ENCODE measurements at places on chromosomes 2 and 18.

DNA sequence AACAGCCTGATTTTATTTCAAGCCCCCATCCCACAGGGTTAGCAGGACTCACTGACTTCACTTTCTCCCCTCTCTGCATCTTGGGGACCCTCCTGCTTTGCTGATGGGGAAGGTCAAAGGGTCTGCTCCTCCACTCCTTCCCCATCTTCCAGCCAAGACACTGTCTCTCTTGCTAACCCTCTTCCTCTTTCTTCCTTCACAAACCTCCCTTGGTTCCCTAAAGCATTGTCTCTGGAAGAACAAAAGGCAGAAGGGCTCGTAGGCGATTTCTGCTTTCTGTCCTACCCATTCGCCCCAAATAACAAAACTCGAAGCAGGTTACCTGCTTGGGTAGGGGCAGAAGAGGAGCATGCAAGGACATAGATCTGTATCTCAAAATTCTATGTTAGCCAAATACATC, 5.5 kb upstream of the SLC4A3 start:
- no peak for DNase-seq

DNA sequence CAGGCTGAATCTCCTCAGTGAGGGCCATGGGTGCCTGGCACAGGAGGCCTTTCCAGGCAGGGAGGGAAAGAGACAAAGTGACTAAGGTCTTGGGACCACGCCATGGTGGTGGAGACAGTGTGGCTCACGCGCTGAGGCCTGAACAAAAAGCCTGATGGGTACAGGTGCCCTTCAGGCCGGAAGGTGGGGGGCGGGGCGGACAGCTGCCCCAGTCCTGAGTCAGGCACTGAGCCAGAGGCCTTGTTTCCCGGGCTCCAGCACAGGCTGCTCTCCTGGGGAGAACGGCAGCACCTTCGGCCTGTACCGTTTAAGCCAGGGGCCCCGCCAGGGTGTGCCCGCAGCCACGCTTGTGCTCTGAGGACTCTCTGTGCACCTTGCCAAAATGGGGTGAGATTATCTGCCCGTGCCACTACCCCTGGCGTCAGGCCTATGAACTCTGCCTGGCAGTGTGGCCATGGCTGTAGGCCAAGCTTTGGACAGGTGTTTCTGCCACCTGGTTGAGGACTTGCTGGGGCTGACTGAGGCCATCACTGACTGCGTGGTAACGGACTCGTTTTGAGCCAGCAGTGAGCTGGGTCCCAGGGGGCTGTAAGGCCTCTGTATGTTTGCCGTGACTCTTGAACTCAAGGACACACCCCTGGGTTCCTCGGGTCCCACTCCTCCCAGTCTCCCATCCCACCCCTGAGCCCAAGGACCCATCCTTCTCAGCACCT, 31.7 kb upstream of the DNMT3A start:
- DNase-seq: no peak

- no peak for DNase-seq
Observed at GRCh38 chr2:189046320-189046719, 72.1 kb downstream of the COL3A1 start.

DNA sequence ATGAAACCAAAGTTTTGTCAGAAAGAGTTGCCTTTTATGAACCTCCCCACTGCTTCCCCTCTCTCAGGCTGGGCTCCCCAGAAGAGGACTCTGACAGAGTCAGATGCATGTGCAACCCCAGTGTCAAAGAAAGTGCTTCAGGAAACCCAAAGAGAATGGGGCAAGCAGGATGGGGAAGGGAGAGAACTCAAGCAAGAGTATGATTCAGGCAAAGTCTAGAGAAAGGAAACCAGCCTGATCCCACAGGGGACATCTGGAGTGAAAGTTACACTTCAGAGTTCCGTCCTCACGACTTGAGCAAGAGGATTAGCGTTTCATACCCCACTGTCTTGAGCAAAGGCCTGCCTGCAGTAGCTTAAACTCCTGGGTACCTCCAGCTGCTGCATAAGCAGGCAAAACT, 51.8 kb upstream of the EPC2 start:
- no peak for DNase-seq

DNA sequence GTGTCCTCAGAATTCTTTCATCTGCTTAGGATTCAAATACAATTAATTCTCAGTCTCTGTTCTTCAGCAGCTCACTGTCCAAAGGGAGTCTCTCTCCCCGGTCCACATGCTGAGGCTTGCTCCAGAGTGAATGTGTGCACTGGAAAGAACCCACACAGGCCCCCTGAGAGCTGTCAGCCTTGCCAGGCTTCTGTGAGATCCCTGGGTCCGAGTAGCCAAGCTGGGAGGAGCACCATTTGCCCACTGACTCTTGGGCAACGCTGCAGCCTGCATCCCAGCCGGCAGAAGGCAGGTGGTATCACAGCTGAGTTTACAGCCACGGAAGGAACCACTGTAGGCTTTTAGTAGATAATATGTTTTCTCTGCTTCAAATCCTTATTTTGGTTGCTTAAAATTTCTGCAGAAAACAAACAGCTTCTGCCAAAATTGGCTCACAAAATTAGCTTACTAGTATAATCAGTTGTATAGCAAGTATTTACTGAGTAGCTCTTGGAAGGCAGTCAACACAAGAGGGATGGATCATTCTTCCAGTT, 21.4 kb upstream of the LTBP1 start:
- DNase-seq: peak; percentile 25

GRCh38 chr2:107362993-107363392, 463.7 kb upstream of the RGPD4 start:
- no peak for DNase-seq

DNA sequence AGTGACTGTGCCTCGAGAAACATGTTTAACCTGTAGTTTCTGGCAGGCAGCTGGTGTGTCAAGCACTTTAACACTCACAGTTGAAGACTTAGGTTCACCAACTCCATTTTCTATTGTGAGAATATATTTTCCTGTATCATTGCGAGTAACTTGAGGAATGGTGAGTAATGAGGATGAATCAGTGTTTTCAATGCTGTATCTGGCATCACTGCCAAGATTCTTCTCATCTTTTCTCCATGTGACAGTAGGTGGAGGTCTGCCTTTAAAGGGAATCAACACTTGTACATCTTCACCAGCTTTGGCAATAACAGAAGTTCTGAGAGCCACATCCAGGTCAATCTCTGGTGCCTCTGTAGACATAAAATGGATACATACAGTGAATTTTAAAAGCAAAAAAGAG, 72.8 kb downstream of the PLEKHA3 start:
- DNase-seq: no peak

GRCh38 chr2:215899141-215900074, 113.9 kb downstream of the MREG start:
- no peak for DNase-seq

GRCh38 chr2:200862532-200863000, 1.9 kb downstream of the CLK1 start:
- DNase-seq: peak; percentile 12

- DNase-seq: peak; percentile 62
Observed at GRCh38 chr2:235611349-235611748, 117.5 kb downstream of the AGAP1 start.

- no peak for DNase-seq
Observed at GRCh38 chr2:101012054-101012705, 10.1 kb downstream of the RPL31 start.

GRCh38 chr2:121872651-121873050, 117.2 kb downstream of the TSN start:
- DNase-seq: no peak

GRCh38 chr2:120344976-120345581, 857 bp upstream of the INHBB start:
- no peak for DNase-seq

GRCh38 chr2:3022841-3023372, 354.7 kb downstream of the EIPR1 start:
- no peak for DNase-seq

DNA sequence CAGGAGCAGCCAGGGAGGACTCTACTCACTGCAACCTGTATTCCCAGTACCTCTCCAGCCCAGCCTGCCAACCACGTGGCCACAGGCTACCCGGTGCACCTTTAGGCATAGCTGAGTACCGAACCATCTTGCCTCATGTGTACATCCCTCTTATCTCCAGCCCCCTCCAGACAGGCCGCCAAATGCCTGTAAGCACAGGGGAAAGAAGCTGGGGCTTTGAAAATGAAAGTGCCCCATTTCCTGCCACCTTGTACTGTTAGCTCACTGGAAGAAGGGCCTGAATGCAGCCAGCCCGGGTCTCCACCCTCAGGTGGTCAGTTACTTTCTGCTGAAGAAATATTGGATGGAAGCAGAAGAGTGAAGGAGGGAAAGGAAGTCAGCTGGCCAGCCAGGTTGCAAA, 27.2 kb upstream of the RFX8 start:
- no peak for DNase-seq

- DNase-seq: no peak
Observed at GRCh38 chr2:196244516-196244915, 73.1 kb upstream of the STK17B start.

DNA sequence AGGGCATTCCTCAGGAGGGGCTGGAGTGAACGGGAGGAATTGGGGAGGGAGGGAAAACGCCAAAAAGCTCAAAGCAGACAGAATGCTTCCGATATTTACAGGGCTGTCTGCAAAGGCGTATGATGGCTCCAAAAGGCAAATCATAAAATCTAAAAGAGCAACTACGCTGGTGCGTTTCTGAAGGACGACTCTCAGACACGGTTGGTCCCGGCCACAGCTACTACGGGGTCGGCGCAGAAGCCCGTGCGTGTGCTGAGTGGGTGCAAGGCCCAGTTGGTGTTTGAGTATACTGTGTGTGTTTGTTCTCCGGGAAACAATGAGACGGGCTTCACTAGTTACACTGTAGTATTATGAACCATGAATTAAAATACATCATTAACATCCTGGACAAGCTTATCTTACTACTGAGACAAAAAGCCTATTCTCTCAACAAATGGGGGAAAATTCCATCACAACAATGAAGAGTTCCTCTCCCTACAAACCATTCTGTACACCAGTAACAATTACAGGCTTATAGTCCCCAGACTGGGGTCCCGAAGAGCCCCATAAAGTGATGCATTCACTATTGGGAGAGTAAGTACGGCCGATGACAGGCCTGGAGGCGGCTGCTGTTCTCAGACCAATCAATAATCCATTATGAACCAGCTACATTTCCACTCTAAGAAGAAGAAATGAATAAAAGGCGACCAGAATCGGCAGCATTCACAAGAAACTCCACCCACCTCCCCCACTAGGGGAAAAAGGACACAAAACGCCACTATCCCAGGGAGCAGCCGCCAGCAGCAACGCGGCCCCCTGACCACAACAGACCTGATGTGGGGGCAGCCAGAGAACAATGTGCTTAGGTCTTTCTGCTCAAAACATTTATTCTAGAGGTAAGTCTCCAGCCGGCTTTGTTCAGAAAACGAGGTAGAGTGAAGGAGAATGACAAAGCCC, 43.4 kb downstream of the ZNF516 start:
- no peak for DNase-seq

GRCh38 chr18:59910967-59911366, 11.2 kb downstream of the PMAIP1 start:
- no peak for DNase-seq

- DNase-seq: no peak
Observed at GRCh38 chr2:177467646-177468045, 75.1 kb downstream of the AGPS start.

DNA sequence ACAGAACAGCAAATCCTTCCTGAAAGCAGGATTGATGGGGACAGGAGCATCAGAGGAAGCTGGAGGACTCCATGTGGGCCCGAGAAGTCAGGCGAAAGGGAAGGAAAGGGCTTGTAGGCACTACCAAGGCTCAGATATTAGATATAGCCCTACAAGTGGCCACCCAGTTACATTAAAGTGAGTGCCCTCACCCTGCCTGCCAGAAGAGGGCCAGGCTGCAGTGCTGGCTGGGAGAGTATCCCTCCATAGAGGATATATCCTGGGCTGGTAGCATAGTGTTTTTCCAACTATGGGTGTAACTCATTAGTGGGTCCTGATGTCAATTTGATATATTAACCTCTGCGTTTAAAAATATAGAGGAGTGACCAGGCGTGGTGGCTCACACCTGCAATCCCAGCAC, 285.2 kb downstream of the MYCN start:
- no peak for DNase-seq

DNA sequence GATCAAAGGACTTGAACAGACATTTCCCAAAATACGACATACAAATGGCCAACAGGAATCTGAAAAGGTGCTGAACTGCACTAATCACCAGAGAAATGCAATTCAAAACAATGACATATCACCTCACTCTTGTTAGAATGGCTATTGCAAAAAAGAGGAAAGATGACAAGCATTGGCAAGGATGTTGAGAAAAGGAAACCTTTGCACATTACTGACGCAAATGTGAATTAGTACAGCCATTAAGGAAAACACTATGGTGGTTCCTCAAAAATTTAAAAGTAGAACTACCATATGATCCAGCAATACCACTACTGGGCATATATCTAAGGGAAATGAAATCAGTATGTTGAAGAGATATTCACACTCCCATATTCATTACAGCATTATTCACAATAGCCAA, 57.7 kb upstream of the ASPRV1 start:
- DNase-seq: no peak

DNA sequence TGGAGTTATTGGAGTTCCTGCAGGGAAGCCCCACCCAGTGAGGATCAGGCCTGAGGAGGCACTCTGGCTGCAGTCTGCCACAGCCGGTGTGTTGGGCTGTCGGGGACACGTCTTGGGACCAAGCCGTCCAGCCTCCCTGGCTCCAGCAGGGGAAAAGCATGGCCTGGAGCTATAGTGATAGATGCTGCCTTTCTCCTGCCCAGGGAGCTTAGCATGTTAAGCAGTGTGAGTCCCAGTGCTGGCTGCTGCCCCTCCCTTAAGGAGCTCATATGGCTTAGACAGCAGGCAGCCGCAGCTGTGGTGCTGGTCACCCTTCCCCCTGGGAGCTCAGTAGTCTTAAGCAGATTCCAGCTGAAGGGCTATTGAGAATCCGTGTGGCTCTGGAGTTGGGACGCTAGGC, 78.9 kb downstream of the CERS6 start:
- no peak for DNase-seq

DNA sequence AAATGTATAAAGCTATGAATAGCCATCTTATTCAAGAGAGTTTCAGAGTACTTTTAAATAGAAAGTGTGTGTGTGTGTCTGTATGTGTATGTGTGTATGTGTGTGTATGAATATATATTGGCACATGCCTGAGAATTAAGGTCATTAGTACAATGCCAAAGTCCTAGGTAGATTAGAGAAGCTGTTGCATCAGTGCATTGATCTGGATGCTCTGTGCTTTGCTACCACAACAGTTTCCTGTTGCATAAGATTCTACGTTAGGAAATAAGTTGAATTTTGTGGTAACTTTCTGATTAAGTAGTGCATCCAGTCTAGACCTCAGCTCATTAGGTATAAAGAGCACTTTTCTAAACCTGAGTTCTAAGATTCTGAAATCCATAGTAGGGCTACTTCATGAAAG, 1102.8 kb upstream of the KLHL29 start:
- DNase-seq: no peak

GRCh38 chr2:97849881-97850528, 136.6 kb downstream of the ZAP70 start:
- no peak for DNase-seq

GRCh38 chr2:44326548-44327264, 34.6 kb downstream of the PREPL start:
- no peak for DNase-seq

GRCh38 chr2:241036397-241036963, 38.1 kb downstream of the SNED1 start:
- DNase-seq: no peak

- DNase-seq: peak; percentile 80
Observed at GRCh38 chr2:134252092-134252750, 1.7 kb upstream of the MGAT5 start.

GRCh38 chr2:11013196-11013595, 101.5 kb downstream of the KCNF1 start:
- no peak for DNase-seq

GRCh38 chr2:44956843-44957242, 15.3 kb downstream of the SIX3 start:
- DNase-seq: peak; percentile 29
